Activated T-helper 1 cell treated with anti-CD3 and anti-CD28 coated beads, Interleukin-2, amount 50 U/mL, for 16 hours (primary cell): ENCODE measurements at places on chromosomes 4 and X.
A peak's percentile ranks its signal among the peaks of the same experiment; 100 is the strongest.

DNA sequence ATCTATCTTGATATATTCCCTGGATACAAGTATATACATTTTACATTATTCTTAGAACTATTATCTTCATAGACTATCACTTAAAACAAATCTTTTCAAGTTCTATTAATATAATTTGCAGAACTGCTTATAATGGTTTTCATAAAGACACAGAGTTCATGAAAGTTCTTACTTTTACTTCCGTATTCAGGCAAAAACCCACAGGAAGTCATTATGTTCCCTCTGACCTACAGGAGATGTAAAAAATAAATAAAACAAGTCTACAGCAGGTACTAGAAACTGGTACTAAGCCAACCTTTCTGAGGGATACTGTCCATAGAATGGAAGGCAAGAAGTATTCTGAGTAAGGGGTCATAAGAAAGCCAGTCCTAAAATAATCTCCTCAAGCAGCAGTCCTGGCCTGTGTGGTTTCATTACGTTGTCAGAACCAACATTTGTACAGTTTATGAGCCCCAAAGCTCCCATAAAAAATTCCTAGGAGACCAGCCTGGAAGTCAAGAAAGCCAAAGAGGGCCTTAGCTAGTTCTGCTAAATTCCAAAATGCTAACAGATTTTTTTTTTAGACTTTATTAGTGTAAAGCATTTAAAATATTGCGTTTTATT is 68.6 kb downstream of the CAMK2D start:
- no peak for DNase-seq

GRCh38 chrX:119690921-119691716 is 1.8 kb downstream of the SEPTIN6 start:
- DNase-seq, result peak; percentile 56

- DNase-seq, result no peak
Observed at GRCh38 chrX:116318672-116319071, 117.7 kb upstream of the SLC6A14 start.

- DNase-seq, result no peak
Observed at GRCh38 chr4:95537191-95537590, 11.6 kb downstream of the UNC5C start.

GRCh38 chr4:66565801-66566200 is 895.5 kb upstream of the EPHA5 start:
- no peak for DNase-seq

DNA sequence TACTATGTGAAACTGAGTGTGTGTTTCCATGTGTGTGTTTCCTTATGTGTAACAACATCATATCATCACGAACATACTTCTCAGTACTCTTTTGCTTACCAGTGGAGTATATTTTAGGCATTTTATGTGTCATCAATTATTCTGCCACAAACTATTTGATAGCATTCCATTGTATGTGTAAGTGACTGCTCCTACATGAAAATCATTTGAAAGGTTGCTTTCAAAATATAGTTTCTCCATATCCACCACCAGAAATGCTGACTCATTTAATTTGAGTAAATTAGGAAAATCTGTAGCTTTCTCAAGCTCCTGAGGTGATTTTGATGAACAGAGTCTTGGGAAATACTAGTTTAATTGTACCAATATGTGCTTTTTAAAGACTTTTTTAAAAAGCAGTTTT is 376.2 kb downstream of the PCDH18 start:
- DNase-seq, result no peak

DNA sequence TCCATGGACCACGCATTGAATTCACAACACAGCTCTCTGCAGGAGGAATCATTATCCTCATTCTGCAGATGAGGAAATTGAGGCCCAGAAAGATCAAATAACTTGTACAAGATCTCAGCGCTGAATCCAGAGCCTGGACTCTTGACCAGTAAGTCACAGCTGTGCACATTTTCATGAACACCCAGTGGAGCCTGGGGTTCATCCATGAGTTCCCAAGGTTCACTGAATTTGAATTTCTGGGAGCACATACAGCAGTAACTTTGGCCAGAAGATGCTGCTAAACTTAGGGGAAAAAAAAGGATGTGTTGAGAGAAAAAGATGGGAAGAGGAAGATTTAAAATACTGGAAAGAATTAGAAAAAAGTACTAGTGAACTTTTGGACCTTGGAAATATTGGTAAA is 218.7 kb upstream of the PPARGC1A start:
- no peak for DNase-seq

GRCh38 chrX:120144178-120144844 is 14.1 kb upstream of the RHOXF2 start:
- DNase-seq, result no peak

GRCh38 chr4:89997171-89997704 is 102.6 kb downstream of the MMRN1 start:
- no peak for DNase-seq

- DNase-seq, result no peak
Observed at GRCh38 chr4:4332529-4332928, 42.5 kb downstream of the ZBTB49 start.

DNA sequence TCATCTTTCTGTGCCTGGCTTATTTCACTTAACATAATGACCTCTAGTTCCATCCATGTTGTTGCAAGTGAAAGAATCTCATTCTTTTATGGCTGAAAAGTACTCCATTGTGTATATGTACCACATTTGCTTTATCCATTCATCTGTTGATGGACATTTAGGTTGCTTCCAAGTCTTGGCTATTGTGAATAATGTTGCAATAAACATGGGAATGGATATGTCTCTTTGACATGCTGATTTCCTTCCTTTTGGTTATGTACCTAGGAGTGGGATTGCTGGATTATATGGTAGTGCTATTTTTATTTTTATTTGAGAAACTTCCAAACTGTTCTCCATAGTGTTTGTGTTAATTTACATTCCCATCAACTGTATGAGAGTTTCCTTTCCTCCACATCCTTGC is 71.2 kb downstream of the TACR3 start:
- no peak for DNase-seq

GRCh38 chr4:2241003-2241402 is 918 bp downstream of the HAUS3 start:
- no peak for DNase-seq

GRCh38 chrX:1416327-1416784 is 24.4 kb upstream of the SLC25A6 start:
- no peak for DNase-seq

DNA sequence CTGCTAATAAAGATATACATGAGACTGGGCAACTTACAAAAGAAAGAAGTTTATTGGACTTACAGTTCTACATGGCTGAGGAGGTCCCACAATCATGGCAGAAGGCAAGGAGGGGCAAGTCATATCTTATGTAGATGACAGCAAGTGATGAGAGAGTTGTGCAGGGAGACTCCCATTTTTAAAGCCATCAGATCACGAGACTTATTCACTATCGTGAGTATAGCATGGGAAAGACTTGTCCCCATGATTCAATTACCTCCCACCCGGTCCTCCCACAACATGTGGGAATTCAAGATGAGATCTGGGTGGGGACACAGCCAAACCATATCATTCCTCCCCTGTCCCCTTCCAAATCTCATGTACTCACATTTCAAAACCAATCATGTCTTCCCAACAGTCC is 50.9 kb upstream of the GRID2 start:
- no peak for DNase-seq

GRCh38 chr4:43959976-43960375 is 488.6 kb downstream of the KCTD8 start:
- DNase-seq, result no peak

DNA sequence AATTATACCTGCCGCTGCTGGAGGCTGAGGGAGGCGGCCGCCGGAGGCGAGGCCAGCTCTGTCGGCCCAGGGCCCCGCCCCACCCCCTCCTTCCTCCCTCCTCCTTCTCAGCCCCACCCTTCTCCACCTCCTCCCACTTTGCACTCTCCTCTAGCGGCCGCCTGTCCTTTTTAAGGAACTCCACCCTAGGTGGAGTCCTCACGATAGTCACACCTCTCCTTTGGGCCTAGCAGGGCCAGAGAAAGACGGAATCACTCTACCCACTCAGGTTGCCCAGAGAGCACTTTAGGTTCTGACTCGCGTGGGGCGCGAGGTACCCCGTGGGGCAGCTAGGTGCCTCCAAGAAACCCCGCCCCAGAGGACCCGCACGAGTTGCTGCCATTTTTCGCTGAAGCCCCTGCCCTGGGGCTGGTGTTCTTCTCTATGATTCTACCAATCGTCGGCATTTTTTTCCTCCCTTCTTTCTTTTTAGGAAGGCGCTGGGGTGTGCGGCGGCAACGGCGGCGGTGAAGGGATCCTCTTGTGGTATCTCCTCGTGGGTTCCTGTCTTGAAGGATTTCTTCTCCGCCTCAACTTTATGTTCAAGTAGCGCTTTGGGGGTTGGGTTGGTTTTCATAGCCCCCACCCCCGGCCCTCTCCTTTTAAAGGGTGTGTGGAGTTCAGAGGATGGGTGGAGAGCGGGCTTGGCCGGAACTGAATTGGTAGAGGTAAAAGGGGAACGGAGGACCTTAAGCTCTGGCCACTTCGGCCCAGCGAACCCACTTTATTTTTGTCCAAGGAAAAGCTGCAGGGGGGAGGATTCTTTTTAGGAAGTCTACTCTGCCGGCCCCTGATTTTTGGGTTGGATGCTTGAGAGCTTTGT is at the start of gene KLF8:
KLF8 (plus strand) TSS at position 136 of the 862 bp plus-strand sequence. CDS start 979 bp downstream, outside the sequence.
- no peak for DNase-seq

DNA sequence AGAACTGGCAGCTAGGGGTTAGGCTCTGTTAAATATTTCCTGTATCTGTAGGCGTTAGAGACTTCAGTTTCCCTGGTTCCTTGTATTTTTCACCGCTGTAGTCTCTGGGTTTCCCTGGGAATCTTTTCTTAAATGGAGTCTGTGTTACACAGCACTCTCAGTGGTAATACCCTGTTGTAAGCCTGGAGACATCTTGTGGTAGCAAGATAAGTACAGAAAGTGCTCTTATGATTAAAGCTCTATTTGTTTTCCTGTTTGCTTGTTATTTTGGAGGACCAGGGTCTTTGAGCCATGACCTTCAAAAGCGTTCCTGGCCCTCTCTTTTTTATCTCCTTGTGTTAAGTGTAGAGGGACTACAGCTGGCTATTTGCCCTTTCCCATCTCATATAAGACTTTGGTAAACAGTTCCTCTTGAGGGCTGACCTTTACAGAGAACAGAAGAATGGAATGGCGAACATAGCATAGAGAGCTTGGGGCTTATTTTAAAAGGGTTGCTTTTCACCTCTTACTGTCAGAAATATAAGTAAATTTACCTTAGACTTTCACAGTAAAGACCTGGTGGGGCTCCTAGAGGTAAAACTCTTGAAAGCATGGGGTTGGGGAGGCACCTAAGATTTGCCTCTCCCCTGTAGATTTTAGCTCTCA is 782.5 kb downstream of the FAT4 start:
- no peak for DNase-seq

DNA sequence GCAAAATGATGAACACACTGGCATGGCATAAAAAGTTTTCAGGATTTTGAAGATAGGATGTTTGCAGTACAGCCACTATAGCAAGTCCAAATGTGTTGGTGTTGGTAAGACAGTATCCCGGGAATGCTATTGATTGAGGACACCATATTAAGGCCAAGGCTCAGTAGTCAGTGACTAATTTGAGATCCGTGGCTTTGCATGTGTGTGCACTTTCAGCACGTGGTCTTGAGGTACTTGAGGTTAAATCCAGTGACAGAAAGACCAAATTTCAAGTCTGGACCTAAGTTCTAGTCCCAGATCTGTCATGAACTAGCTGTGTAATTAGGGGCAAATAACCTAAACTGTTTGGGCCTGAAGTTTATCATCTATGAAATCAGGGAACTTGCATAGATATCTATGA is 76.5 kb upstream of the ETNPPL start:
- no peak for DNase-seq

DNA sequence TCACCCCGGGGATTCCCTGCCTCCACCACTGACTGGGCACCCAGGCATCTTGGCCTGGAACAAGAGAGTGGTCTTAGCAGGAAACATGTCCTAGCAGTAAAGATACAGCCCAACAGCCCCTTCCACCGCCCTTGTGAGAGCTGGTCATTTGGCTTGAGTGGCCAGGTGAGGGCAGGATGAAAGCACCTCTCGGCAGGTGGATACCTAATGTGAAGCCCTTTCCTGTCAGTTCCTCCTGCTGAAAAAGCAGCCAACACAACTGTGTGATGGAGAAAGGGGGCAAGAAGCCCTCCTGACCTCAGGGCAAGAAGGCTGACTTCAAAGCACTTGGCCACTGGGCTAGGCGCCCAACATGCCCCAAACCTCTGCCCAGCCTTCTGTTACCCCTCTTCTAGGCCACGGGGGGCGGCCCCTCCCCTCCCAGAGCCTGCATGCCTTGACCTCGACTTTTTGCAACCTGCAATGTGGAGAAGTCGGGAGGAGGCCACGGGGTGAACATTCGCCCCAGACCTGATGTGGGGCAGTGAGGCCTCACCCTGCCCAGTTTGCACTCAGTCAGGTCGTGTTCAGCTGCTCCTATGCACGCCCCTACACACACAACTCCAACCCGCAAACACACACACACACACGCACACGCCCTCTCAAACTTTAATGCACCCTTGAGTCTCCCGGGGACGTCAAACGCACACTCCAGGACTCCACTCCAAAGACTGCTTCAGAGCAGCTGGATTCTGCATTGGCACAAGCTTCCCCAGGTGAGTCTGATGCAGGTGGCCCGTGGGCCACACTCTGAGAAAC is 1.1 kb downstream of the LGI2 start:
- no peak for DNase-seq

GRCh38 chr4:151238477-151238876 is 38.5 kb upstream of the PRSS48 start:
- no peak for DNase-seq

DNA sequence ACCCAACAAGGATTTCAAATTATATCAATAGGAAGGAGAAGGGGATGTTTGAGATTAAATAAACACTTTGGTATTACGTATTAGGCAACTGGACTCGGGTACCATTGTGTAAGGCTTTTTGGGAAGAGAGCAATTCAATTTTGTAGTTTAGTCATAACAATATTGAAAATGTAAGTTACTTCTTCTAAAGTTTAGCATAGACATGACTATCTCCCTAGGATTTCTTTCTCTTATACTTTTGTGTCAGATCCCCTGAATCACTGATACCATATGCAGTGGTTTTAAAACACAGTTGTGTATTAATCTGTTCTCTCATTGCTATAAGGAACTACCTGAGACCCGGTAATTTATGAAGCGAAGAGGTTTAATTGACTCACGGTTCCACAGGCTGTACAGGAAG is 123.8 kb upstream of the FAM9C start:
- no peak for DNase-seq

DNA sequence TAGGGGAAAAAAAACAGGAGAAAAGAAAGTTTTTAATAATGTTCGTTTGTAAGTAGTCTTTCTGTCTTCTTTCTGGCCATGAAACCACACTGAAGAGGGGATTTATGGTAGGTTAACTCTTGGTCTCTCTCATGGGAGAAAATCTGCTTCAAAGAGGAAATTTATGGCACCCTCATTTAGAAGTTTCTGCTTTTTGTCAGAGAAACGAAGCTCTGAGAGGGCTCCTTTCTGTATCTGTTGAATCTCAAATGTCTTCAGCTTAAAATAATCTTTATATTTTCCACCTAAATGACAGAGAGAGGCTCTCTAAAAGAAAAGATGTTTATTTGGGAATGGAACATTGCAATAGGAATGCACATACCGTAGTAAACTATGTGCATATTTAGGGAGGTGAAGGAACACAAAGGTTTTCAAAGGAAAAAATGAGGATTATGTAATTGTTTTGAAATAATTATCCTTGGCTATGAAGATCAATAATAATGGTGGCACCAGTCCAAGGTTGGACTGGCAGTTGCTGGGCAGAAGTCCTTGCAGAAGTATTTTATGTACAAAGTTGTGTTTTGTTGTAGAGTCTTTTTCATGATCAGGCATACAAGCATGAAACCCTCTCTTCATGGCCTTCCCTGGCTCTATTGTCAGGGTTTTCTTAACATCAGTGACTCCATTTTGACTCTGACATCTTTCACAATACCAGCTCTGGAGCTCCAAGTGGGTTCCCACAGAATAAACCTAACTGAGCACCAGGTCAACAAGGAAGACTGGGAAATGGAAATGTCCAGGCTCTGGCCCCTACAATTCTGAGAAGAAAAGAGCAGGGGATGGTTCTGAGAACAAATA is 53.0 kb upstream of the HPSE start:
- DNase-seq, result no peak
